Stimulated activated CD4-positive, alpha-beta T cell treated with anti-CD3 and anti-CD28 coated beads, TNF-alpha, amount 100 ng/mL, for 24 hours (primary cell): ENCODE measurements at places on chromosomes 5 and 9.
A peak's percentile ranks its signal among the peaks of the same experiment; 100 is the strongest.

DNA sequence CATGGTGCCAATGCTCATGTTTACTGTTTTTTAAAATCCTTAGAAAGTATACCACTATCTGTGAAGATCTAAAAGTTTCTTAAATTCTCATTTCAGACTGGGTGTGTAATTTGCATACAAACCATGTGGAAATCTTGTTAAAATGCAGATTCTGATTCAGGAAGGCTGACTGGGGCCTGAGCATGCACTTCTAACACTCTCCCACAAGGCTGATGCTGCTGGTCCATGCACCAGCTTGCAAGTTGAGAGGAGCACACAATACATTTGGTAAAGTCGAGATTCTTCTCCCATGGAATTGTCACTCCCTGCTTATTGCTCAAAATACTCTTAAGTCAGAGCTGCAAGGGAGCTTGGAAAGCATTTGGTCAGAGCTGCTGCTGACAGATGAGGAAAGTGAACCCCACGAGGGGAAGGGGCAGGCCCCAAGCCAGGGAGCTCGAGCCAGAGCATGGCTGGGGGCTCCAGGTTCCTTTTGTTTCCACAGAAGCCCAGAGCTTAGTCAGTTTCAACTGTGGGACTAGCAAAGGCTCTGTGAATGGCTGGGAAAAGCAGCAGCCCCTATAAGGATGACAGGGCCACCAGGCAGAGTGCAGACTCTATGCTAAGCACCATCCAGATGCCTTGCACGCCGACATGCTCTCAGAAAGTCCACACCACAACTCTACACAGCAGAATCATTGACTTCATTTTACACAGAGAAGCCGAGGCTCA lies 93.5 kb upstream of the HAND1 start:
- DNase-seq, result no peak

DNA sequence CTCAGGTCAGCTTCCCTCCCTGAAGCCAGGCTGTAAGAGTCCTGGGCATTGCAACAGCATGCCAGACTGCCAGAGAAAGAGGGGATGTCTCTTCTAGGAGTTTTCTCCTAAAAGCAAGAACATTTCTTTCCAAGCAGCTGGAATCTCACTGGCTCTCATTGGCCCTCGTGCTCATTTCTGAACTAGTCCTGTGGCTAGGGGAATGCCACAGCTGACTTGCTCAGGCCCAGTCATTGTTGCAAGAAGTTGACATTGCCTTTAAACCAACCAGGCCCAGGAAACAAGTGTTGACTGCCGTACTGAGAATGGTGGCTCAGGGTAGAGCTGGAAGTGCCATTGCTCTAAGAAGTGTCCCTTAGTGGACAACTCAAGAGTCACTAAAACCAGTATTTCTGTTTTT lies 15.0 kb upstream of the CEP120 start:
- no peak for DNase-seq

- no peak for DNase-seq
These were observed 4.7 kb upstream of the ADCY2 start for GRCh38 chr5:7391215-7391614.

GRCh38 chr9:4297786-4298254 lies 2.0 kb downstream of the GLIS3 start:
- DNase-seq, result no peak

GRCh38 chr9:127129718-127130085 lies 7.3 kb upstream of the ANGPTL2 start:
- no peak for DNase-seq

DNA sequence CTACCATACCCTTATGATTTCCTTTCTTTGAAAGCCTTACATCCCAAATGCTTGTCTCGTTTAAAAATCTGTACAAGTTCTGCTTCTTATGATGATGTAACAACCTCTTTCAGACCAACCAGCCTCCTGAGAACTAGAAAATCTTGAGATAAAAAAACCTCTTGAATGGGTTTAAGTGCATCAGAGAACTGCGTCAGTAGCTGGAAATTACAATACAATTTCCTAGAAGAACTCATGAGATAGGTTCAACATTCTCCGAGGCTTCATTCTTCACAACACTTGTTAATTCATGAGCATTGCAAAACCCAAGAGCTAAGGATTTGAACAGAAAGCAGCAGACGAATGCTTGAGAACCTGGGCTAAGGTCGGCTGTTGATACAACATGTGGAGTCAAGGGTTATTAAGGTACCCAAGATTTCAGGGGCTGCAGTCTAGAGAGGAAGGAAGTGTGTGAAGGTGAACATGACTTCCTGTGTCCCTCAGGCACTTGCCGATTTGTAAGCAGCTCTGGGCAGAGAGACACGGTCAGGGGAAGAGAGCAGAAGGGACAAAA lies 286.0 kb downstream of the ICE1 start:
- no peak for DNase-seq

- no peak for DNase-seq
These were observed 105.8 kb upstream of the IL6ST start for GRCh38 chr5:56100439-56101176.

GRCh38 chr5:125401724-125402622 lies 655.5 kb upstream of the ZNF608 start:
- no peak for DNase-seq

- DNase-seq, result no peak
These were observed 261.0 kb downstream of the NSG2 start for GRCh38 chr5:174306345-174307030.

GRCh38 chr5:128522336-128522735 lies 15.7 kb downstream of the FBN2 start:
- DNase-seq, result no peak

- no peak for DNase-seq
These were observed 14.0 kb upstream of the PSMD5 start for GRCh38 chr9:120856700-120857099.

- DNase-seq, result peak; percentile 16
These were observed 887 bp upstream of the MAP3K1 start for GRCh38 chr5:56814361-56814962.

DNA sequence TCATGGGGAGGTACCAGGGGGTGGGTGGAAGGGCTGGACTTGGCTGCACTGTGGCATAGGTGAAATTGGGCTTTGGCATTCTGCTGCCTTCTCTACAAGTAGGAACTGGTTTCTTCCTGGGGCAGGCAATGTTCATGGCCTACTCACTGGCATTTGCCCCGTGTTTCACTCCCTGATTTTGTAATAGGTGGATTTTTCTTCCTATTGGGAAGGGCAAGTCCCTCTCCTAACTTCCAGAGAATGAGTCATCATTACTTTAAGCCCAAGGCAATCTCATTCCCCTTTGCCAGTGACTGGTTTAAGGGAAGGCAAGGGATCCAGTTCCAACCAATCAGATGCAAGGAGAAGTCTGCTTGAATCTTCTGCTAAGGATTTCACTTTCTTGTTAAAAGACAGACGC lies 67.9 kb upstream of the ANKRD55 start:
- no peak for DNase-seq

DNA sequence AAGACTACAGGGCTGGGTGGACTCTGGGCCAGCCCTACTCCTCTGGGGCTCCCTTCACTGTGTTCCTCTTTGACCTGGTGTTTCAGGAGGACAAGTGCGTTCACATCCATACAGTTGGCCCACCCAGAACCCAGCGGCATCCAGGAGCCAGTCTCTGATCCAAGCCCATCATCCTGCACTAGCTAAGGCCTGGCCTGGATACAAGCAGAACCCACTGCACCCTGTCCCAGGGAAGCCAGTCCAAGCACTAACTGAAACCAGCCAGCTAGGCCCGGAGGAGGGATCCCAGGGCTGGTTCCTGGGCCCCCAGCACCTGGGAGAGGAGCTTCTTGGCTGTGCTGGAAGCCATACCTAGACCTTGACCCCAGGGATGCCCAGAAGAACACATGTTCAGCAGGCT lies 4.1 kb upstream of the GBGT1 start:
- no peak for DNase-seq

- no peak for DNase-seq
These were observed 8.4 kb downstream of the MTAP start for GRCh38 chr9:21810881-21811280.

DNA sequence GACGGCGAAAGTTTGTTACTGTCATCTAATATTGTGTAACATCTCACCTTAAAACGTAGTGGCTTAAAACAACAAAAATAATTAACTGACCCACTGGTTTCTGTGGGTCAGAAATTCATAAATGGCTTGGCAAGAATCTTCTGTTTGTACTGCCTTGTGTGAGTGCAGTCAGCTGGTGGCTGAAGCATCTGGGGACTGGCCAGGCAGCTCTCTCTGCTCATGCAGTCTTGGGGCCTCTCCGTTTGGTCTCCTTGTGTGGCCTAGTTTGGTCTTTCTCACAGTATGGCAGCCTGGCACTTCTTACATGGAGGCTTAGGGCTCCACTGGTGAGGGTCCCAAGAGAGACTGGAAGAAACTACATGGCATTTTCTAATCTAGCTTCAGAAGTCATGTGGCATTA lies 49.0 kb upstream of the CTXN3 start:
- DNase-seq, result no peak

DNA sequence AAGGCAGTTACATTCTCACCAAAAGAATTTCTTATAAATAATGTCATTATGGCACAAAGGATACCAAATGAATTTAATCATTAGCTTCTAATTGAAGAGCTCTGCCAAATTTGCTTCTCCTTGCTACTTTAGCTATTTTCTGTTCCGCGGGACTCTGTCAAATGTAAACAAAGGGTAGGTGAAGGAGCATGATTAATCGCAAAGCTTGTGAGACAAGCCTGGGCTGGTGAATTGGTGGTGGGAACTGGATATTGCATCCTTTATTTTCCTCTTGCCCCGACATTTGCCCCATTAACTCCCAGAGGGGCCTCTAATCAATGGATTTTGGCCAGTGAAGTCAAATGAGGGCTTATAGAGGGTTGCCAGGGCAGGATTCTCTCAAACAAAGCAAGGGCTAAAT lies 234.2 kb upstream of the RFX3 start:
- no peak for DNase-seq

DNA sequence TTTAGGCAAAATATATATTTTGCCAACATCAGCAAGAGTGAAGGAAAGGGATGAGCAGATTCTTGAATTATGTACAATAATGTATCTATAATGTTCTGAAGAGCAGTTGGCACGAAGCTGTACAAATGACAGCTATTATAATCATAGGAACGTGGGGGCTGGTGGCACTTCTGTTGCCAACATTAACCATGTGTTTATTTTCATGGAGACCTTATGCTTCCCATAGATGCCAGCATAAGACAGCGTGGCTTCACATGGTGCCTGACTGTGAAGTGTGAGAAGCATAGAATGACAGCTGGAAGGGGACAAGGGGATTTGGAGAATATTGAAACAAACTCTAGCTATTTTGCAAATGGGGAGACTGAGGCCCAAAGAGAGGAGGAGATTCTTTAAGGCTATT lies 52.6 kb upstream of the ATP10B start:
- no peak for DNase-seq

GRCh38 chr5:6579535-6579934 lies 53.3 kb downstream of the NSUN2 start:
- no peak for DNase-seq

DNA sequence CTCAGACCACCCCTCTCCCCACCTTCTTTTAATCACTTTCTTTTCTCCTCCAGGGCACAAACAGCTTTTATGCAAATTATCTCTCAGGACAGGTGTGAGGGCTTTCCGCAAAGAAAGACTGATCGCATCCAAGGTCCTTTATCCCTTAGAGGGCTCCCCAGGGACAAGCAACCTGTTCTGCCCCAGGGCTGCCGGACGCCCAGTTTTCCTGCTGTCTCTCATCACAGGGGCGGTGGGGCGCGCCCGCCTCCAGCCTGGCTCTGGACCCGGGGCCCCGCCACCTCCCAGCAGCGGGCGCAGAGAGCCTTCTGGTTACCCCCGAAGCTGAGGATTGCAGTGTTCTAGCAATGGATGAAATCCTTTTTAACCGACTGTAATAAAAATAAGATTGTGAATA lies 266.1 kb downstream of the CWC27 start:
- DNase-seq, result no peak

GRCh38 chr9:110908894-110909293 lies 129.4 kb downstream of the LPAR1 start:
- no peak for DNase-seq

GRCh38 chr9:70260606-70261005 lies 1.8 kb downstream of the SMC5 start:
- no peak for DNase-seq

GRCh38 chr9:2603621-2604020 lies 18.0 kb upstream of the VLDLR start:
- no peak for DNase-seq

DNA sequence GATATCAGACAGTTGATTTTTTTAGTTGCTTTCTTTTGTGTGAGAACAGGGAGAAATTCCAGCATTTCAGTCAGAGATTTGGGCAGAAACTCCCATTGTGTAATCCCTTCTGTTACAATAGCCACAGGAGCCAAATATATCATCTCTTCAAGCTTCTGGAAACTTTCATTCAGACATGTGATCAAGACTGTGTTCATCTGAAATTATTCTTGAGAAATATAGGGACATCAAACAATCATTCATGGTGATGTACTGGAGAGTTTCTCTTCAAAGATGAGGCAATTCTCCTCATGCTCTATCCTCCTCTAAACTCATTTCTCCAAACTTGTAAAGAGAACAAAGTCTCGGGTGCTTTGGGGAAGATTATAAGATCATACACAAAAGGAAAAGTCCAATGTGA lies 35.2 kb upstream of the CSNK1G3 start:
- DNase-seq, result no peak

DNA sequence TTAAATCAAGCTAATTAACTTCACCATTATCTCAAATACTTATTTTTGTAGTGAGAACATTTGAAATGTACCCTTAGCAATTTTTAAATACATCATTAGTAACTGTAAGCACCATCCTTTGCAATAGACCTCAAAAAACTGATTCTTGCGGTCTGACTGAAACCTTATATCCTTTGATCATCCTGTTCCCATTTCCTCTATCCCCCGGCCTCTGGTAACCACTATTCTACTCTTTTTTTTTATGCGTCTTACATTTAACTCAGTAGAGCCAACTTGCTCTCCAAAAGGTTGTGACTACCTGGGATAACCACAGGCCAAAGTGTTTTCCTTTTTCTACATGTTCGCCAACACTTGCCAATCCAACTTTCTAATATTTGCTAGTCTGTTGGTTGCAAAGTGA lies 106.1 kb downstream of the IRX1 start:
- DNase-seq, result no peak

GRCh38 chr9:107584944-107585343 lies 95.4 kb upstream of the KLF4 start:
- DNase-seq, result no peak

- no peak for DNase-seq
These were observed 364.1 kb downstream of the CTNND2 start for GRCh38 chr5:11540112-11540511.

DNA sequence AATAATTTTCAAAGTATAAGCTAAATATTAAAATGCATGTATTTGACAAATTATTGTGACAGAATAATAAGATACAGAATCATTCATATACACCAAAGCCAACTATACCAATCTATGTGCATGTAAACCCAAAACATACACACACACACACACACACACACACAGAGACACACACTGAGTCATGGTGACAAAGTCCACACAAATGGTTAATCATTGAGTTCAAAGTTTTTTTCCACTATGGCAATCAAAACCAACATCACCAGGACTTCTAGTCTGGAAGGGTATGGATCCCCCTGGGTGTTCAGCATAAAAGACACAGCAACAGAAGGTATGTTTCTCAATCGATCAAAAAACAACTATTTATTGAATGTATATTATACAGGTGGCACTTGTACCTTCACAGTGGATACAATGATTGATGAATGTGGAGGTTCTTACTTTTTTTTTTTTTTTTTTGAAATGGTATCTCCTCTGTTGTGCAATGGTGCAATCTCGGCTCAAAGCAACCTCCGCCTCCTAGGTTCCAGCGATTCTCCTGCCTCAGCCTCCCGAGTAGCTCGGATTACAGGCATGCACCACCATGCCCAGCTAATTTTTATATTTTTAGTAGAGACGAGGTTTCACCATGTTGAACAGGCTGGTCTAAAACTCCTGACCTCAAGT lies 137.0 kb downstream of the PDE4D start:
- no peak for DNase-seq
